ENCODE measurements at places on chromosomes 7 and 10.
A peak's percentile ranks its signal among the peaks of the same experiment; 100 is the strongest.

DNA sequence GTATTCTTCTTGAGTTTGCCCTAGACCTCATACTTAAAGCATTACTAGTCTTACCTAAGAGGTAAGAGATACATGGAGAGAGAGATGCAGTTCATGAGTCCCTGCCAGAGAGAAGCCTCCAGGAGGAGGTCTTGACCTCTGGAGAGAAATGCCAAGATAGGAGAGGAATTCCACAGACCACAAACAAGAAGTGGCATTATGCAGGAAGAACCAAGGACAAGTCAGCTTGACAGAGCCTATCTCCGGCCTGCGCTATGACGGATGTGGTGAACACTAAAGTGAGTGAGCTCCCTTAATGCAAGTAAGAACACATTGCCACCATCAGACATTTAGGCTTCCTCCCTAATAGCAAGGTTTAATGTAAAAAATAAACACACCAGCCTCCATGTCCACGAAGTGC, 27.9 kb upstream of the COL1A2 start:
- no peak for DNase-seq

- no peak for DNase-seq
These were observed 12.0 kb downstream of the LSM8 start for GRCh38 chr7:118195837-118196474.

DNA sequence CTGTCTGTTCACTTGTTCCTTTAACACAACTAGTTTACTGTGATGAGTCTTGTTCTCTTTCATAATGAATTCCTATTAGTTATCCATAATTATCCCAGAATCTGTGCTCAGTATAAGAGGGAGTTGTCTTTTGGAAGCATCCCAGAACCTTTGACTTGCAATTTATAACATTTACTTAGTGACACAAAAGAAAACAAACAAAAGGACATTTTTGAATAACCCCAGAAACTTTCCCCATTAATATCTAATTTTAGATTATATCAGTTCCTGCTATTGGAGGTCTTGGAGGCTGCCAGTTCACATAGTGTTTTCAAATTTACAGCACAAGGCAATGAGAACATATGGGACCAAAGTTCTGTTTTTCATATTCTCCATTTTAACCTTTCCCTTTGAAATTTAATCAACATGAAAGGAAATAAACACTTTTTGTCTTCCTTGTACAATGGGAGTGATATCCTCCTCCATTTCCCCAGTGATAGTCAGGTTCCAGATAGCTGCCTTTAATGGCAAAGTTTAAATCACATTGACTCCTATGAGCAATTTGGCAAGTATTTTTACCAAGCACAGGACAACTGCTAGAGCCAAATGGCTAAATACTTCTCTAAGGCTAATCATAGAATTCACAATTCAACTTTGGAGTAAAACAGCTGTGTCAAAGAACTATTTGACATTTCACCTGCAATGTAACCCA, 37.1 kb upstream of the GNAT3 start:
- no peak for DNase-seq

- DNase-seq = no peak
These were observed 10.0 kb upstream of the EMX2 start for GRCh38 chr10:117532451-117533107.

- DNase-seq = no peak
These were observed 56.5 kb upstream of the SORCS3 start for GRCh38 chr10:104584541-104584940.

GRCh38 chr10:35458500-35459448, 122.5 kb downstream of the CCNY start:
- DNase-seq = no peak

DNA sequence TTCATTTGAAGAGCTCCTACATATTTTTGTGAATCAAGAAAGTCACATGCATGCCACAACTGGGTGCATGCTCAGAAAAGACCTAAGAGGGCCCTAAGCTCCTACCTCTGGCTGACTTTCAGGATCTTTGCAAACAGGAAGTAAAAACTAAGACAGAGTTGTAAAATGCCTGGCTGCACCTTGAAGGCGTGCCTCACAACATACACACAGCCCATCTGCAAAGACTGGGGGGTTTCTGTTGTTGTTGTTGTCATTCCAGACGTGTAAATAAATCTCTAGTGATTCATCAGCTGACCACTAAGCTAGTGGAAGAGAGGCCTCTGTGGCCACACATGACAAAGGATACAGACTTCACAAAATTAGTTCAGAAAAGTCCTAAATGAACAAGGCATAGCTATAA, 31.8 kb downstream of the SMURF1 start:
- no peak for DNase-seq

DNA sequence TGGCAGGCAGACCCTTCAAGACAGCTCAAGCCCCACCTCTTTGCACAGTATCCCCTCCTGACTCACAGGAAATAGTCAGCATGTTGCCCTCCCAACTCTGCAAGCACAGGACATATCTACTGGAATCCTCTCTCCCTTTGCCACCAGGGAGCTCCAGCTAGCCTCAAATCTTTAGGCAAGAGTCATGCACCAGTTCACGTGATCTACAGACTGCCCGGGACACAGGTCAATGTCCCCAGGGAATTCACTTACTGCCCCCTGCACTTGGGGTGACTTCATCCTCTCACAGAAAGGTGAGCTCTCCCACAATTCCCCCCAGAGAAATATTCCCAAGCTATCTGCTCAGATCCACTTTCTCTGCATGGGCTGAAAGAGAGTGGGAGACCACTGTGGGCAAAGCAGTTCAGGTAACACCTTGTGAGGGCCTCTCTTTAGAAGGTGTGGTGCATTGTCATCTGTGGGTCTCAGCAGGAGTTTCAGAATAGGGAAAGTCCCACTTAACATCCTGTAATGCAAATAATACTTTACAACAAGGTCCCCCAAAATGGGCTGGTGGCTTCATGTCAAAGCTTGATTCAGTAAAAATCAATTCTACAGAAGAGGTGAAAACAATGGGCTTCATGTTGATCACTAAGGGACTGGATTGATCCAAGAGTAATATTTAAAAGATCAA, 129.9 kb downstream of the NOC3L start:
- peak; percentile 13 for DNase-seq

GRCh38 chr10:3635211-3635671, 149.8 kb downstream of the KLF6 start:
- peak; percentile 17 for DNase-seq

GRCh38 chr10:72466018-72466417, 111.3 kb upstream of the DNAJB12 start:
- no peak for DNase-seq

GRCh38 chr7:102068846-102069245, 217.8 kb upstream of the SH2B2 start:
- no peak for DNase-seq

- DNase-seq = no peak
These were observed 70.6 kb downstream of the WAPL start for GRCh38 chr10:86450806-86451603.

DNA sequence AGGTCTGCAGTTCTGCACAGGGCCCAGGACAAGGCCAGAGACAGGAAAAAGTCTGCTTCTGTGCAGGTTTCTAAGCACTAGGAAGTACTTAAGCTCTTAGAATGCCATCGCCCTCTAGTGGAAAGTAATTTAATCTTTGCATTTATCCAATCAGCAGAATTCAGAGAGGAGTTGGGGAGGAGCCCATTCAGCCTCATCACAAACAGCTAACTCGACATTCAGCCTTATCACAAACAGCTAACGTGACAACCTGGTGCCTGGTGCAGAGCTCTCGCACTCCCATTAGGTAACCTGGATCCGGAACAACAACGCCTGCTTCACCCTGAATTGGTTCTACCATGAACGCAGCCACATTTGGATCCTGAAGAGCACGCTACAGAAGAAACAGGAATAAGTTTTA, 15.2 kb downstream of the OAT start:
- no peak for DNase-seq

- DNase-seq = no peak
These were observed 94.5 kb upstream of the MKLN1 start for GRCh38 chr7:131233193-131233592.

- peak; percentile 62 for DNase-seq
These were observed at the start of gene ELFN1 for GRCh38 chr7:1669954-1670893. Gene ELFN1 (plus strand): TSS chr7:1670277. CDS start chr7:1744597, 74,320 bp downstream.

DNA sequence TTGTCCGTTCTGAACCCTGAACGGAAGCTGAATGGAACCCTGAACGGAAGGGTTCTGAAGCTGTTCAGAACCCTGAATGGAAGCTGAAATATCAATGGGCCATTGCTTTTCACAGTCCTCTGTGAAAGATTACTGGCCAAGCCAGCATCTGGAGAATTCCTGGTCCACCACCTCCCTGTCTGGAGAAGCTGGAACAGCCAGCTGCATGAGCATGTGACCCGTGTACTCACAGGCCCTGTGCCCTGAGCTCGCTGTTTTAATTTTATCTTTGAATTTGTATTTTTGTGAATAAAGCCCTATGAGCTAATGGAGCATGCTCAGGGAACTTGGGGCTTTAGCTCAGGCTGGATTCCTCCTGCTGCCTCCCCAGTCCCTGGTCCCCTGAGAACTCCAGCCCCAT, 37.2 kb downstream of the HTRA1 start:
- no peak for DNase-seq

GRCh38 chr7:154956427-154956826, 46.5 kb downstream of the PAXIP1 start:
- DNase-seq = no peak

- DNase-seq = no peak
These were observed 175.3 kb downstream of the JAZF1 start for GRCh38 chr7:28005075-28005846.

DNA sequence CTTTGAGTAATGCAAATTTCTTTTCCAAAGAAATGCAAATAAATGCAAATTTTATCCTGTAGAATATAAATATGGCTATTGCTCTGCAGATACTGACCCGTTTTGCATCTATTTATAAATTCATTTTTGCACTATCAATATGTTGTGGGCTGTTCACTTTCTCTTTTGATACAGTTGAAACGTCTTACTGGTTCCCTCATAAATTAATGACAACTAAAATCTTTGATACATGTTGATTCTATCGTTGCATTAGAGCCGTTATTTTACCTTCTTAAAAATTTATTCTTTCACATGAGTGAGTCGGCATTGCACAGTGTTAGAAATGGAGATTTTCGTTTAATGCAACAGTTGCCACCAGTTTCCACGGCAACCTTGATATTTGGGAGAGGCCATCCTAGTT, 689.3 kb upstream of the FOXK1 start:
- no peak for DNase-seq

DNA sequence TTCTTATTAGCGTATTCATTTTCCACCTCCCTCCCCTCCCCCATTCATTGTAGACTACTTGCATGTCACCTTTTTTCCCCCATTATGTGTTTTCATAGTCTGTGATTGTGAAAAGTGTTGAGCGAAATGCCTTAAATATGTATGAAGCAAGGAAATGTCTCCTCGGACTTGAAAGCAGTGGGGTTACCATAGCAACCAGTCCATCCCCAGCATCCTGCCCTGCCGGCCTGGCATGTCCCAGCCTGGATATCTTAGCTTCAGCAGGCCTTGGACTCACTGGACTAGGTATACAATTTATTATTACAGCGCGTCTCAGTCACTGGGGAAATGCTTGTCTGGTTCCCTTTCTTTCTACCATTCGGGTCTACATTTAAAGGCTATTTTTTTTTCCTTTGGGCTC, 283.6 kb downstream of the BICC1 start:
- no peak for DNase-seq

- no peak for DNase-seq
These were observed 238.1 kb upstream of the ZWINT start for GRCh38 chr10:56599201-56599600.
